Ecto neural progenitor cell (in vitro differentiated cells): ENCODE measurements at places on chromosomes 1 and 21.

DNA sequence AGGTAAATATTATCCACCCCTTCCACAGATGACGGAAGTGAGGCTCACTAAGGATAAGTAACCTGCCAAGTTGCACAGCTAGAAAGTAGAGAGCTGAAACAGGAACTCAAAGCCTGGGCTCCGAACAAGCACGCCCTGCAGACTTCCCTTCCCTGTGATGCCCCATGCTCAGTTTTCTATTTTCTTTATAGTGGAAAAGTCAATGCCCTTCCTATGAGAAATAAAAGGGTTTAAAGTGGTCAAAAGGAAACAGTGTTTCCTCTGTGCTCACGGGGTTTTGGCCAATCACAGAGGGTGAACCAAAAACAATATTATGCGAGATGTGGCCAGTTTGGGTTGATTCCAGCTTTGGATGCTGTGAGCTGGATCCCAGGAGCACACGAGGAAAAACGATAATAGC, 44.5 kb downstream of the DDR2 start:
- no peak for DNase-seq

DNA sequence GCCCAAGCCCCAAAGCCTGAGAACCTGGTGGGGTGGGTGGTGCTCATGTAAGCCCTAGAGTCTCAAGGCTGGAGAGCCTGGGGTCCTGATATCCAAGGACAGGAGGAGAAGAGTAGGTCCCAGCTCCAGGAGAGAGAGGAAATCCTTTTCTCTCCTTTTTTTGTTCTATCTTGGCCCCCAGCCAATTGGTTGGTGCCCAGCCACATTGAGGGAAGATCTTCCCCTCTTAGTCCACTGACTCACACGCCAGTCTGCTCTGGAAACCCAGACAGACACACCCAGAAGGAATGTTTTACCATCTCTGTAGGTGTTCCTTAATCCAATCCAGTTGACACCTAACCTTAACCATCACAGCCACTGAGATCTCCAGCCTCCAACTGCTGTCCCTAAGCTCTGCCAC, 16.2 kb upstream of the LIN9 start:
- no peak for DNase-seq

DNA sequence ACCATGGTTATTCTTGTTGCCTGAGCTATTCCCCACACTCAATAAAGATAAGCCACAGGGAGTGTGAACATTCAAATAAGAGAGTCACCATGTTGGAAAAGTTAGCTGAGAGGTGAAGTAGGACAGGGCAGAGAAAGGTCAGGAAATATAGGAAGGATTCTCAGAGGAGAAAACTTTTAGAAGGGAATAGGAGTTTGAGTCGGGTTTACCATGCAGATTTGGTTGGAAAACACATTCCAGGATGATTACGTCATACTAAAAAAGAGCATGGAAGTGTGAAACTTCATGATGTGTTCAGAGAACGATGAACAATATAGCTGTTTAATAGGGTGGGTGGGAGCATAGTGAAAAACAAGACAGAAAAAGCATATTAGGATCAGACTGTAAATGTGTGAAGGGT, 1125.3 kb upstream of the ADGRL2 start:
- DNase-seq, result no peak

GRCh38 chr21:36695283-36695634, 3.7 kb upstream of the SIM2 start:
- no peak for DNase-seq

DNA sequence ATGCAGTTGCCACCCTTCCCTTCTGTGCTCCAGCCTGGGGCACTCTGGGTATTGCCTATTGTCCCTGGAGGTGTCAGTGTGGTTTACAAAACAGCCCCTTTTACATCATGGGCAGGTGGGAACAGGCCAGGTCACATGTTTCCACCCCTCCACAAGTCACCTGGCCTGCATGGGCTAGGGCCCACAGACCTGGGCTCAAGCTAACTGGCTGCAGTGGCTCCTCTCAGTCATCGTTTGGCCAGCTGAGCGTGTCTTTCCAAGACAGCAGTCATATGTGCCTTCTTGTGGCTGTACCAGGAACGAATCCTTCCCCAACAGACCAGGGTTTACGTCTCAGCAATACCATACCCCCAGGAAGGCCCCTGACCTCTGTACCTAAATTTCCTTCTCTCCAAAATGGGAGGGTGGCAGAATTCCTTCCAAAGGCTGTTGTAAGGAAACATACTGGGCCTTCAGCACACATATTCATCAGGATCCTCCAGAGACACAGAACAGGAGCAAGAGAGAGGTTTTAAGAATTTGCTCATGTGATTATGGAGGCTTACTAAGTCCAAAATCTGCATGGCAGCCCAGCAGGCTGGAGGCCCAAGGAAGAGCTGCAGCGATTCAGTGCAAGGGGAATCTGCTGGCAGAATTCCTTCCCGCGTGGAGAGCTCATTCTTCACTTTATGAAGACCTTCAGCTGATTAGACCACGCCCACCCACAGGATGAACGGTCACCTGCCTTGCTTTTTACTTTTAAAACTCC, 10.6 kb upstream of the TAS1R2 start:
- DNase-seq, result no peak

GRCh38 chr1:157431751-157432150, 120.6 kb downstream of the FCRL5 start:
- no peak for DNase-seq

GRCh38 chr1:1955621-1956094, 36.6 kb upstream of the TMEM52 start:
- no peak for DNase-seq

DNA sequence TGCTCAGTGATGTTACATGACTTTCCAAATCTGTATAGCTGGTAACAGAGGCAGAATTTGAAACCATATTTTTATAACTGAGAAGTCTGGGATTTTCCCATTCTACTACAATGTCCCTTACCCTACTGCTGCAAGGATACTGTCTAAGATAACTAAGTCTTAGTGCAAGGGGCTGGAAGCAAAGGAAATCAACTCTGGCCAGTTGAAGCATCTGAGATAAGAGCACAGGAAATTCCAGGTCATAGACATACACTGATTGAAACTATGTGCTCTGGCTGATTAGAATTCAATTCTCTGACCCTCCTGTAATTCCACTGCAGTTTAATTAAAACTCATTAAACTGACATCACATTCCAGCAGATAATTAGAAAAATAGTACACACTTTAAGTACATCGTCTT, 267.7 kb upstream of the C1orf87 start:
- no peak for DNase-seq

DNA sequence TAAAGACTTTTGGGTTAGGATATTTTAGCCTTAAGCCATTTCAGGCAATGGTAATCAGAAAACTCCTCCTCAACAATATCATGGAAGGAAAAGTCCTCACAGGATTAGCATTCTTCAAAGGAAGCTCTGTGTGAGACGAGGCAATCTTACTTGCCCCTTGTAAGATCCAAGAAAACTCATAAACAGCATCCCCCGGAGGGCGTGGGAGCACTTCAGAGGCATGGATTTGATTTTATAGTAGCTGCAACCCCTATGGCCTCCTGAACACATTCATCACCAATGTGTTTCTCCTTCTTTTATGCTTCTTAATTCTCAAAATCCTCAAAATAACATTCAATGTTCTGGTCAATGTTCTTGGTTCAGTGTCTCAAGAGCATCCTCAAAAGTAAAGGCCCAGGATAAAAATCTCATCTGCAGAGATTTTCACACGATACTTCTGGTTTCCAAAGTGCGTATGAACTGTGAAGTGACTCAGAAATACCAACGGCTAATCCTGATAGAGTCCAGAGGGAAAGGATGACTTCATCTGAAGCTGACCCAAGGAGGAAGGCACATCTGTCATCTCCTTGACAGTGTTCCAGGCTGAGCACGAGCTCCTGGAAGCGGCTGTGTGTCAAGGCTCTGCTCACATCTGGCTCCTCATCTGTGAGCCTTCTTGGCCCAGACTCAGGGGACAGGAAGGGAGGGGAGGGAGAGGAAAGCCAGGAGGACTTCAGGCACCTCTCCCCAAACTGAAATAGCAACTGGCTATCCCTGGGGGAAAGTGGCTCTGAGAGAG, 49.3 kb upstream of the PSEN2 start:
- no peak for DNase-seq

- DNase-seq, result peak; percentile 29
These were observed 2.7 kb upstream of the TMEM61 start for GRCh38 chr1:54977533-54978297.

- no peak for DNase-seq
These were observed 11.4 kb downstream of the DOCK7 start for GRCh38 chr1:62676611-62677356.

DNA sequence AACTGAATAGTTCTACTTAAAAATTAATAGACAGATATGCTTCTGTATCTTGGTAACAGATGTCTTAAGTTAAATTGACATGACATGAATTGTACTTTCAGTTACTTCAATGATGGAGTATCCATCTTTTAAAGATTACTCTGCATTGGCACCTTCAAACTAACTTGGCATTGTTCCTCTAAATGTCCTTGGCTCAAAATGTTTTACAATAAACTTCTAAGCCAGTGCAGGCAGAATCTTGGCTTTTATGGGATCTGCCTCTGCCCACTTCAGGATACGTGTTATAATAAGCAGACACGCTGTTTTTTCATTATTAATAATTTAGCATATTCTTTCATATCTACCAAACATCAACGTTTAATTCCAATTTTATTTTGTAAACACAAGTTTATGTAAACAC, 873.4 kb upstream of the ADAMTS5 start:
- no peak for DNase-seq

DNA sequence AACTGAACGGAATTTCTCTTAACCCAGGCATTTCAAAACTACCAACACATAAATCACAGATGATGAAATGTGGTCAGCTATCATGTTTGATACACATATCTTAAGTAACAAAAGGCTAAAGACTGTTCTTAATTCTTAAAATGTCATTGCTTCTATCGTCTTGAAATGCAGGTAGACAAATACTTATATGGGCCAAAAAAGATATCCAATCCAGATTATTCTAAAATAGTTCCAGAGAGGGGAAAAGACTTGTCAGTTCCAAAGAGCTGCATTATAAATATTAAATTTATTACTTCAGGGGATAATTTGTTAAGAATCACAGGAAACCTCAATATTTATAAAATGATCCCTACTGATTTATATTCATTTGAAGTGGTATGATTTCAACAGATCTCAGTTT, 259.4 kb downstream of the FAF1 start:
- no peak for DNase-seq

GRCh38 chr1:20486457-20487235, 636 bp upstream of the CAMK2N1 start:
- peak; percentile 90 for DNase-seq

DNA sequence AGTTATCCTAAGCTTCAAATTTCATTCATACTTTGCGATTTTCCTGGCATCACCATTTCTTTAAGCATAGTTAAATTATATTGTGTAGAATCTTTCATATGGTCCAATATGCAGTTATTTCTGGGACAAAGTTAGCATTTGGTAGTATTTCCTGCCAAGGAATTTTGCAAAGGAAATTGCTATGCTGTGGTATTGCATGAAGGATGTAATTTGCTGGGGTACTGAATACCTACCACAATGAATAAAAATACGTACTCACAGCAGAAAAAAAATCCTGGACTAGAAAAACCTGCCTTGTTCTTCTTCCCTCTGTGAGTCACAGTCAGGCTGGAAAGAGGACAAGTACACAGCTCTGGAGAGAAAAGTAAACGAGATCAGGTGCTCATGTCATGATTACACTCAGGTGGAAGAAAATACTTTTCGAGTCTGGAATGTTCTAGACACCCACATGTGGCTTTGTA, 241.2 kb downstream of the PTBP2 start:
- no peak for DNase-seq

DNA sequence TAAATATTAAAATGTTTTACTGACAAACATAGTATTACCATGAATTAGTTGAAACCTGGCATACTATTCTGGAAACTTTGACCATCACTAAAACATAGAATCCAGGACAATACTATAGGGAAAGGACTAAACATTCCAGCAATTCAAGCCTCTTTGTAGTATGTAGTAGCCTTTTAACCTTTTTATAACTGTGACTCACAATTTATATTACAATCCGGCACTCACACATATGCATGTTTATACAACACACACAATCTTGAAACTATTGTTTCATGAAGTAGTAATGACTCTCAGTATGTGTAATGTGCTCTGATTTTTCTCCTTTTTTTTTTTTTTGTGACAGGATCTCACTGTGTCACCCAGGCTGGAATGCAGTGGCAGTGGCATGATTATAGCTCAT, 64.3 kb downstream of the ANKRD13C start:
- DNase-seq, result no peak

GRCh38 chr1:109816175-109816811, 52.6 kb upstream of the EPS8L3 start:
- DNase-seq, result no peak

DNA sequence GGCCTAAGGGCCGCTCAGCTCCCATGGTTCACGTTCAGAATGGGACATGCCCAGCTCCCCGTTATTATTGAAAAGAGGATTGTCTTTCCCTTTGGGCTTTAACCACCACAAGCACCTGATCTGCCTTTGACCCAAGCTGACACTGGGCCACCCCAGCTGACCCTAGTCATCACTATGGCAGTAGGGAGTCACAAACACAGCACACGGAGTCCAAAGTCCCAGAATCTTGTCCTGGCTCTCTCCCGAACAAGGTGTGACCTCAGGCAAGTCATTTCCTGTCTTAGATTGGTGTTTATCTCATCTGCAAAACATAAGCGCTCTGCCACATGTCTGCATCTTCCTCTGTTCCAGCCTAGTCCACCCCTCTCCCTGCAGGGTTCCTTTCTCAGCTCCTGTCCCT, 31.5 kb downstream of the IGFN1 start:
- peak; percentile 23 for DNase-seq

GRCh38 chr1:10694274-10694632, 102.2 kb downstream of the CASZ1 start:
- no peak for DNase-seq

DNA sequence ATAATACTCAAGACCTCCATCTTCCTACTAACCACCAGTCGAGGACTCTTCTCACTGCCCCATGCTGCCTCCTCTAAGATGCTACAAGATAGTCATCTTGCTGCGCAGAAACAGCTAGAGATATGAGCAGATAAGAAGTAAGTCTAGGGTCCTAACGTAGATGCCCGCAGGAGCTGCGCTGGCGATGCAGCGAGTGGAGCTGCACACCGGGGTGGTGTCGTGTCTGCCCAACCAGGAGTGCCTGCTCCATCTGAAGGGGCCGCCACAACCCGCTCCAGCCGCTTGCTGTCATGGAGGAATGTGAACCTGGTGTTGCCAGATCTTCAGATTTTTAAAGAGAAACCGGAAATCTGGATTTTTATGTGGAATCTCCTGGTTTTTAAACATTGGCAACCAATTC, 175.1 kb downstream of the VPS13D start:
- DNase-seq, result no peak

GRCh38 chr1:211487082-211487481, 4.9 kb downstream of the RD3 start:
- no peak for DNase-seq

DNA sequence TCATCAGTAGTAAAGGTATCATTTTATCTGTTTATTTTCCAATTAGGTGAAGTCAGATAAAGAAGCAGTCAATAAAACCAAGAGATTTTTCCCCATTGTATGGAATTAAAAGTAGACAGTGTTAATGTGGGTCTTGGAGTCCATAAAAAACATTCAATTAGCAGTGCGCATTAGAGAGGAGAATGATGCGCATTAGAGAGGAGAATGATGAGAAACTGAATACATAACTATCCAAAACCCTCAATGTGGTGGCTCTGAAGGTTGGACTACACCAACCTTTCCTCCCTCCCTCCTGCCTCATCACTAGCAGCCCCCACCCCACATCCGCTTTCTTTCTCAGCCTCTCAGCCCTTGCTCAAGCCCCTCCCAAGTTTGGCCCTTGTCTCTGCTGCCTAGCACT, 99.5 kb downstream of the DAB1 start:
- DNase-seq, result no peak
